ENCODE measurements at places on chromosomes 7 and 10.

- peak; percentile 45 for DNase-seq
Observed at GRCh38 chr7:142389544-142389943, 131.7 kb upstream of the PRSS58 start.

DNA sequence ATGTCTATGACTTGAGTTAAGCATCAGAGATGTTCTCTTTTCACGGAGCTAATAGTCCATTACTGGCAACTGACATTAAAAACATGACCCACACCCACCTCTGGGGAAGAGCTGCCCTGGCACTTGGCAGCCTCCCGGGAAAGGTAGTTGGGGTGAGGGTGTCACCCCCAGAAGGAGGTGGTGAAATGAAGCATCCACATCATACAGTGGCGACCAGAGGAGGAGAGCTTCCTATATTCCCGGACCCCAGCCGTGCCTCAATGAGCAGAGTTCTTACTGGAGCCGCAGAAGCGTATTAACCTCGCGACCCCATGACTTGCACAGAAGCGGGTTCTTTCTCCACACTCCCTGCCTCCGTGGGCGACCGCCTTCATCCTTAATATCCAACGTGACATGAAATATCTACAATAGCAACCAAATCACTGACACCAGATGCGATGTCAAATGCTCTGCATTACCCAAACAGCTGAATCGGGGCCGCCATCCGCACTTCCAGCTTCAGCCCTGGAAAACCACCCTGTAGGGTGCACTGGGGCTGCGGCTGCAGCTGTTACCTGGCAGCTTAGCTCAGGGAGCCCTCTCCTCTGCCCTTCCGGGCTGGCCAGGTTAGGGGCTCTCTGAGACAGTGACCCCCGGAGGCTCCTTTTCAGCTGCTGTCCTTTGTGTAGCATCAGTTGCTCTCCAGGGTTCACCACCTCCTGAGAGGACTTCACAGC lies 103.1 kb upstream of the PARD3 start:
- DNase-seq: peak; percentile 16

DNA sequence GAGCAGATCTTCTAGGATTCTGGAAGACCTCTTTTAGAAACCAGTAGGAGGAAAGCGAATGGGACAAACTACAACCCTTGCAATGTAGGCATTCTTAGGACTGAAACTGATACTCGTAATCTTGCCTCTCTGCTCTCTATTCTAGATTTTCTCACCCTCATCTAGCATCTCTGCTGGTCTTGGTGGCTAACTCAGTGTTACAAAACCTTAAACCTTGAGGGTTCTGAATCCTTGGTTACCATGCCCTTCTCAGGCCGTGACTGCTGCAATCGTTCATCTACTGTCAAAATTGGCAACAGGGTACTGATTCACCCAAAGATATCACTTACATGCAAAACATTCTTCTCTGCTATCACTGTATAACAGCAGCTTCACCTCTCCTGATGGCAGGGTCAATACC lies 55.2 kb downstream of the SAMD9 start:
- DNase-seq: no peak

DNA sequence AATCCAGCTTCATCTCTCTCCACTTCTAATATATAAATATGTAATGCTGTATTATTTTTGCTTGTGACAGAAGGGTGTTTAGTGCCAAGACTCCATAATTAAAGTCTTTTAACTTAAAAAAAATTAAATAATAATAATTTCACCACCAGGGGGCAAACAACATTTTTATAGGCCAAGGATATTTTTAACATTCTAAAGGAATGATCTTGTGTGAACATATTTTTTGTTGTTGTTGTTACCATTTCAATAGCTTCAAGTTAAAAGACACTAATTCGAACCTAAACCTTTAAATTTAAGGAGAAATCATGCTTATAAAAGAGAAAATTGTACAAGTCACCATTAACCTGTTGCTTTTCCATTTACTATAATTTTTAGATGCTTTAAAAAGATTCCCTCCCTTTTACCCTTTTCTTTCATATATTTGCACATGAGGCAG lies 7.5 kb upstream of the DNAJC1 start:
- peak; percentile 66 for DNase-seq

DNA sequence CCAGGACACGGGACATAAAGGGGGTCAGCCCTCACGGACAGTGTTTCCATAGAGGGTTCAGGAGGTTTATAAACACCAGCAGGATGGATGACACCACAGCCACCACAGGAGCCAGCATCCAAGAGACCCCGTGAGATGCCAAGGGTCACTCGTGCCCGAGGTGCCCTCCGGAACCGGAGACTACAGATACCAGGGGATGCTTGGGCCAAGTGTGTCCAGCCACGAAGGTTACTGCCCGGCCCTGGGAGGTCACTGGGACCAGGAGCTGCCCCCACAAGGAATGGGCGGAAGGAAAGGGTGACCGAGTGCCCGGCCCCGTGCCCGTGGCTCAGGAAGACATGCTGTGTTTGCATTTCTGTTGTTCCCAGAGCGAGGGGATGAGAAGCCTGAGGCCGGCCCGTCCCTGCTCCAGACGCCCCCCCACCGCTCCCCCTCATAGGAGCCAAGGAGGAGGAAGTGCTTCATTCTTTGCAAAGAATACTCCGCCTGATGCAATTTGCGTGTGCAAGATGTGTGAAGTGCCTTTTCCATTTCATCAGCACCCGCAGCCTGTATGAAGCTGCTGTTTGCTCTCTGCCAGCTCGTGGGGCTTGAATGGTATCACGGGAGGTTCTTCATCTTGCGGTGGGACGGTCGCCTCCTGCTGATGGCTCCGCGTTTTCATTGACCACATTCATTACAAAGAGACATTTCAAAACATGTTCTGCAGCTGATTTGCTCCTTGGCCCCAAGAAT lies 176.4 kb downstream of the ELFN1 start:
- peak; percentile 58 for DNase-seq

Data from kidney (tissue), 22 donors.